Aortic smooth muscle cell (primary cell): ENCODE measurements at places on chromosomes 3 and 15. TPM values are rescaled to one million over a fixed set of nuclear protein-coding genes. Genes with fewer than 3 reads are reported as not detected.

QTRT2 gene
- 17.7 and 21.7 TPM in 2 replicates for total RNA-seq

MYO5A gene
- 76.2 and 94.8 TPM in 2 replicates for total RNA-seq

CPN2 gene
- total RNA-seq = not detected in 2 replicates

IFT80 gene
- 54.0 and 54.2 TPM in 2 replicates for total RNA-seq

ARIH2 gene
- total RNA-seq = 74.6 and 77.7 TPM in 2 replicates

RBP2 gene
- not detected in 2 replicates for total RNA-seq

PROS1 gene
- 52.4 and 57.9 TPM in 2 replicates for total RNA-seq

APOD gene
- total RNA-seq = 0.13 TPM in 1 of 2 replicates, not detected in the other

ITPKA gene
- 1.7 and 2.4 TPM in 2 replicates for total RNA-seq

AADACL2 gene
- not detected in 2 replicates for total RNA-seq

MINAR1 gene
- 0.66 and 0.68 TPM in 2 replicates for total RNA-seq
